Hepatocyte (in vitro differentiated cells): ENCODE measurements at places on chromosomes 11 and 22. TPM values are rescaled to one million over a fixed set of nuclear protein-coding genes. Genes with fewer than 3 reads are reported as not detected.

The KCNE3 gene
- 8.7 and 9.6 TPM in 2 replicates for polyA plus RNA-seq

The XKR3 gene
- polyA plus RNA-seq, result 0.98 and 1.1 TPM in 2 replicates

The PRG3 gene
- not detected in 2 replicates for polyA plus RNA-seq

The GAL gene
- polyA plus RNA-seq, result 15.3 and 15.5 TPM in 2 replicates

The ACCS gene
- 21.4 and 23.1 TPM in 2 replicates for polyA plus RNA-seq

The MFRP gene
- not detected in 2 replicates for polyA plus RNA-seq

The INS gene
- not detected in 2 replicates for polyA plus RNA-seq

The PGR gene
- 0.07 and 0.39 TPM in 2 replicates for polyA plus RNA-seq

The FJX1 gene
- 29.0 and 34.8 TPM in 2 replicates for polyA plus RNA-seq

The CADM1 gene
- 54.3 and 74.4 TPM in 2 replicates for polyA plus RNA-seq

The DBX1 gene
- not detected in 2 replicates for polyA plus RNA-seq

The TMEM184B gene
- polyA plus RNA-seq, result 90.0 and 102 TPM in 2 replicates

The PHLDB1 gene
- 71.1 and 73.0 TPM in 2 replicates for polyA plus RNA-seq

The CNGA4 gene
- 0.25 and 0.50 TPM in 2 replicates for polyA plus RNA-seq

DNA sequence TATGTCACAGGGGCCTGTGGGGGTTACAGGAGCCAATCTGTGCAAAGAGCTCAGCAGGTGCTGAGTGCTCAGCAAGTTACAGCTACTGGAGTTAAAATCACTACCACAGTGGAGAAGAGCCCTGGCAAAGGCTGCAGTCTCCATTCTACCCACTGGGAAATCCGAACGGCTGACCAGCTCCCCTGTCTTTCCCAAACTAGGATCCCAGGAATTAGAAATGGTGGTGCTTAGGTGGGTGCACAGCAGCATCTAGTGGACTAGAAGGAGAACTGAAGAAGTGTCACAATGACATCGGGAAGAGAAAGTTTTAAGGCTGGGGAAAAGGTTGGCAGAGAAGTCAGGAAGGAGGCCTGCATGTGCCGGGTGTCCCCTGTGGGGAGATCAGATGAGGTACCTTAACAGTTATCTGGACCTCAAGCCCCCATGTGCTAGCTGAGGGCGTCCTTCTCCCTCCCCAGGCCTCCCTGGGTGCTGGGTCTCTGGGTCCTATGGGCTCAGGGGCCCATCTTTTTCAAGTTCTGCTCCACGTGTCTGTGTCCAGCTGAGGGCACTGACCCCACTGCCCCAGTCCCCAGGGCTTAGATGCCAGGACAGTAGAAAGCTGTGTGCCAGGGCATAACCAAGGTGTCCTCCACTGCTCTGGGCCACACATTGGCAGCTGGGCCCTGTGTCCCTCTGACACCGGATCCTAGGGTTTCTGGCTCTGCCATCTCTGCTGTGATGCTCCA is 1.9 kb downstream of the PIWIL3 start:
- DNase-seq, result peak; percentile 46

GRCh38 chr22:27540656-27541396 is 260.7 kb downstream of the MN1 start:
- no peak for DNase-seq

DNA sequence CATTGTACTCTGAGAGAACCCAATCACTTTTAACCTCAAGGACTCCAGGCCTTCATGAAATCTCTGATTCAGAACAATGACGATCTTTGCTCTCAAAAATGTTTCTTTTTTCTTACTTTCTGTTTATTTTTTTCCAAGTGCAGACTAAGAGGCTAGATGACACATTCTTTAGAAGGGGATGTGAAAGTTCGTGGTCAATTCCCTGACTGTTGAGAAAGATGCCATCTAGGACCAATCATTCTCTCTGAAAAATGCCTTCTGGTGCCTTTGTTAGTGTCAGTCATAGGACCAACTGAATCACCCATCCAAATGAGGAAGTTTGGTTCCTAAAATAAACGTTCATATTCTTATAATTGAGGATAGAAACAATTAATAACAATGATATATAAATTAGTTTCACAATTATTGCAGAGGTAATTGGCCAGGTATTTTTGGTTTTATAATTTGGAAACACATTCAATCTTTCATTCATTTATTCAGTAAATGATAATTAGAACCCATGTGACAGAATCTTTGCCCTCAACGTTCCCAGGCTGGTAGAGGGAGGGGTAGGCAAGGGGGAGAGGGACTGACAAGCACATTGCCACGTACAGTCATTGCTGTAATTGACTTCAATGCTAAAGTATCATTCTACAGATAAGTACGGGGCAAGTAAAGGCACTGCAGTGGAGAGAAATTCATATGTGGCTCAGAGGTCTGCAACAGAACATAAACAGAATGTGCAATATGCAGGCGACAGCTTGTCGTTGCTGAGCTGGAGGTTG is 333.4 kb upstream of the MPPED2 start:
- DNase-seq, result no peak

DNA sequence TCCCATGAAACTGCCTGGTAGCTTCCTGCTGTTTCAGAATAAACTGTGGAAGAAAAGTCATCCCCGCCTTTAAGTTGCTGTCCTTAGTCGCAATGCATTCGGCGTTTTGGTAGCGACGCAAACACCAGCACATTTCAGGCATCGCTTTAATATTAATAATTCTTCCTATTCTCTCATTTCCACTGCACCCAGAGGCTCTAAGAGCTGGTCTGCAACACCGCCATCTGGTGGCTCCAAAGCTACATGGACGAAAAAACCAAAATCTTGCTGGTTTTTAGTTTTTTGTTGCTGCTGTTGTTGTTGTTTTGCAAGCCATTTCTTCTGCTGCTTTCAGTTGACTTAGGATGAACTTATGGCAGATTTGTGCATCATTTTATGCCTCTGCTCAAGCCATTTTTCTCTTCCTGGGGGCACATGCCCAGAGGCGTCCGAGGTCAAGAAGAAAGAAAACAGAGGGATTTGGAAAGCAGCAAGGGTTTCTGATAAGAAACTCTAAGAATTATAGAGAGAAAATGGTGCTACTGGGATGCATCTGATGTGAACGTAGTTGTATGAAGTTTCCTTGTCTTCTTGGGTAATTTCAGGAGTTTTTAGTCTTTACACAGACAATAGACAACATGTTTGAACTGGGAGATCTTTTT is 345.4 kb upstream of the KIRREL3 start:
- DNase-seq, result peak; percentile 64

DNA sequence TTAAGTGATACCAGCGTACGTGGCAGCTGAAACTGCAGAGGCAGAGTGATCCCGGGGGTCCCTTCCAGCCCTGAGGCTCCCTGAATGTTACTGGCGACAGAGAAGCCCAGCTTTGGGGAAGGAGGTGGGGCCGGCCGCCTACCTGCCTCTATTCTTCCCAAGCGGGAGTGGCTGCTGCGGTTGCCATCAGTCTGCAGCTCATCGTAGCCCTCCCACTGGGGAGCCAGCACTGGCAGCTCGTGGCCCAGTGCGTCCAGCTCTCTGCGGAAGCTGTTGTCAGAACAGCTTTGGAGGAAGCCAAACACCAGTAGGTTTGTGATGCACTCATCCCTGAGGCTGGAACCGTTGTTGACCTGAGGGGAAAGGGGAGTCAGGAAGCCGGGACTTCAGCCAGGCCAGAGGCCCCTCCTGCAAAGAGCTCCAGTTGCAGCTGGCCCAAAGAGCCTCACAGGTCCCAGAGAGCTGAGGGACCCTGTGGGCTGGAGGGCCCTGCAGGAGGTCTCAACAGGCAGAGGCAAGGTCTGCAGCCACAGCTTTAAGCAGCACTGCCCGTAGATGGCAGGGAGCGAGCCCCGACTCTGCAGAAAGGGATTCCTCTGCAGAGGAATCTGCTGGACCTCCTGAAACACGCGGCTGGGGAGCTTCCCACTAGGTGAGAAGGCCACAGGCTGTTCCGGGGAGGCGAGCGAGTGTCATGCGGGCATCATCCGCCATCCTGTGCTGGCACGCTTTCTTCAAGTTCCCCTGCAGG is 30.4 kb downstream of the BID start:
- DNase-seq, result no peak

GRCh38 chr11:78192223-78192719 is 3.6 kb downstream of the USP35 start:
- no peak for DNase-seq

- DNase-seq, result no peak
These were observed 120.0 kb downstream of the KCNQ1 start for GRCh38 chr11:2564588-2565425.

GRCh38 chr11:45832811-45833441 is 14.3 kb upstream of the CRY2 start:
- no peak for DNase-seq

- DNase-seq, result no peak
These were observed 20.6 kb upstream of the PRDM10 start for GRCh38 chr11:130023204-130023603.

DNA sequence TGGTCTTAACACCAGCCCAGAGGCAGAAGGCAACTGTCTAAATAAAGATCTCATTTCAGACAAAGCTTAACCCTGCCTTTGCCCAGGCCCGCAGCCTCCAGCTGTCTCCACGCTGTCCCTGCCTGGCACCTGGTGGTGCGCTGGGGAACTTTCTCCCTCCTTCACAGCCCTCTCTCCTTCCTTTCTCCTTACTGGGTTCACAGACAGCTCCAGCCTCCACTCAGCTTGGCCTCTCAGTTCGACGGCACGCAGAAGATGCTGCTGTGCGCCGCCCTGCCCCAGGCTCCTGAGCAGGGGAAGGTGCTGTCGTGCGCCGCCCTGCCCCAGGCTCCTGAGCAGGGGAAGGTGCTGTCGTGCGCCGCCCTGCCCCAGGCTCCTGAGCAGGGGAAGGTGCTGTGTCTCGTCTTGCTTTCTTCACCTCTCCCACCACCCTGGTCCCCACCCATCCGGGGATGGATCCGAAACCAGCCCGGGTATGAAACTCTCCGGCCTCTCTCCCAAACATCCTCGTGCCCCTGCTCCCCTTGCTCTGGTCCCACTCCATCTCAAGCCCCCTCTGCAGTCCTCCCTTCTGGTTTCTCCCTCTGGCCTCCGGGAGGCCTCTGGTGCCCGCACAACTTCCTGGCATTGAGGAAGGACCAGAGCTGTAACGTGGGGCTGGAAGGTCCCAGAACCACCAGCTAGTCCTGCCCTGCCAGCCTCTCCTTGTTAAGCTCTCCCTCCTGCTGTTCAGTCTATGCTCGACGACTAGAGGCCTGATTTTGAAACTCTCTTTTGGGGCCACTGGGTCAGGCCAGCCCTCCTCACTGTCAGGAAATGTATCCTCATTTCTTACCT is 22.9 kb upstream of the JAM3 start:
- peak; percentile 50 for DNase-seq

- DNase-seq, result no peak
These were observed 18.2 kb downstream of the LARGE1 start for GRCh38 chr22:33902073-33902472.

DNA sequence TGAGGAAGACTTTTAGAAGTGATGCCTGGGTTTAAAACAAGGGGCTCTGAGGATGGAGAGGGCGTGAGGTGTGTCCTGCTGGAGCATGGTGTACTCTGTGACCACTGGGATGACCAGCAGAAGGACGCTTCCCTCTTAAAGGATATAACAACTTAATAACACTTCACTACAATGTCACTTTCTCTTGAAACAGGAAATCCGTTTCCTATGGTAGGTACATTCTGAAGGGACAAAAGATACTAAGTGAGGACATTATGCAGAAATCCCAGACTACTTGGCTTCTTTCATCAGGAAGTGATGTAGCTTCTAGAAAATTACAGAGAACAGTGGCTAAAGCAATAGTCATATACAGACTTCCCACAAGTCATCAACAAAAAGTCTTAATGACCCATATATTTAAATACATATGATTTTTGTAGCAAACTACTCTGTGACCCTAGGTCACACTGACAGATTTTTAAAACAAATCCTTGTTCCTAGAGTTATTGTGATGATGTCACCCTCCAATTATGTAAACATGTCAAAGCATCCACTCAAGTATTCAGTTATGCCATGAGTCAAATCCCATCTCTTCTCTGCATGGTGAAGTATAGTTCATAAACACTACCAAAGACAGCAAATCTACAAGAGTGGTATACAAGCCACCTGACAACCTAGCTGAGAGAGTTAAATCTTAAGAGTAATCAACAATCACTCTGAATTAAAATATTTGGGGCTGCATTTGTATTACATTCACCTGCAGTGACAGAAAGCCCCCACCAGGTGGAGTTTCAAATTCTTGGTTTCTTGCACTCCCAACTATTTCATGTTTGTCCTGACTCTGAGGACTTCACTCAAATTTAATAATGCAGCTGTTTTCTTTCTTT is 32.8 kb downstream of the PITPNB start:
- peak; percentile 58 for DNase-seq

GRCh38 chr11:130915603-130916237 is 559 bp downstream of the SNX19 start:
- no peak for DNase-seq

DNA sequence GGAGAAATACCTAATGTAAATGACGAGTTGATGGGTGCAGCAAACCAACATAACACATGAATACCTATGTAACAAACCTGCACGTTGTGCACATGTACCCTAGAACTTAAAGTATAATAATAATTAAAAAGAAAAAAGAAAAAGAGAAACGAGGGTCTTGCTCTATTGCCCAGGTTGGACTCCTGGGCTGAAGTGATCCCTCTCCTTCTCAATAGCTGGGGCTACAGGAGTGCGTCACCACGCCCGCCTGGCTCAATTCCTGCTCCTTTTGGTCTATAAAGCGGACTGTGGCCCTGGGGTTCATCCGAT is 521 bp upstream of the PTS start:
- DNase-seq, result peak; percentile 78

- no peak for DNase-seq
These were observed 88.9 kb downstream of the MAML2 start for GRCh38 chr11:96254087-96254486.

DNA sequence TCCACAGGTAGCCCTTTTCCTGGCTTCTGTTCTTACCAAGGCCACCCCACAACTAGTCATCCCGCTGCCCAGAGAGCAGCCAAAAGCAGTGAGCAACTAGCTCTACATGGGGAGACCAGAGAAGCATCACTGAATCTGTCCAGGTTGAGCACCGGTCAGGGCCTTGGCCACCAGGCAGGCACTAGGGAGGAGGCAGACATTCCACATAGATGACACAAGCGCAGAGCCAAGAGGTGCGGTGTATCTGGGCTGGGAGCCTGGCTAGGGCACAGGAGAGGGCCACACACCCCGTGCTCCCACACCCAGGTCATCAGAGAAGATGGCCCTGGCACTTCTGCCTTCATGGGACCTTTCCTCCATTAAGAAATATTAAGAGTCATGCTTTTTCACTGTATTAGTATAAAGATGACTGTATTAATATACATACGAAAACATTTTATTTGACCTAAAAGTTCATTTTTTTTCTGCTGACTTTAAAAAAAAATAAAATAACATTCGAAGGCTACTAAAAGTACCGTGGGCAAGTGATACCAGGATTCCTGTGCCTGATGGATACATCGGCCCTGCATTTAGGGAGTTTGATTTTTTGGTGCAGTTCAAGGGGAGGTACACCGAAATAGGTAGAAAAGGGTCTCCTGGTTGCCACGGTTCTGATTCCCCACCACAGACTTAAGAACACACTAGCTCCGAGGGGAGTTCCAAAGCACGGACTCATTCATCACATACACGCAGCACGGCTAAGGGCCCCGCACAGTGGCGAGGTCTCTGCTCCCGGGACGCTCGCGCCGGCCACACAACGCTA is 1.2 kb downstream of the DGCR2 start:
- peak; percentile 76 for DNase-seq

- DNase-seq, result peak; percentile 7
These were observed 296.1 kb downstream of the RAB38 start for GRCh38 chr11:87879118-87879517.
